ENCODE measurements at places on chromosomes 6 and 20. TPM values are rescaled to one million over a fixed set of nuclear protein-coding genes. Genes with fewer than 3 reads are reported as not detected.

DNA sequence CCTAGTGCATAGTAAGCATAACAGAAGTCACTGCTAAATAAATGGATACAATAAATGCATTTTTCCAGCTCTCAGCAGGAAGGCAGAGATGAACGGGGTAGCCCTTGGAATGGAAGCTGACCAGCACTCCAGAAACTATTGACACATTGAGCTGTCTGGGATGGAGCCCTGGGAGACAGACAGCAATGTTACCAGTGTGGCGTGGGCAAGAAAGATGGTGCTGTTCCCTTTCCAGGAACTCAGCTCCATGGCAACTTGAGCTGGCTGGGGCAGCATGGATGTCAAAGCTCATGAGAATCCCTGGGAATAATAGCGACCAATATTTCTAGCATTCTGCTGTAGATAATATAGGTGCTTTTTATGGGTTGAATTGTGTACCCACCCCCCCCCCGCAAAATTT lies 104.3 kb upstream of the PTPRT start:
- H3K27me3 ChIP-seq = peaks cover 3% of the 10 kb centered on the region
- no peaks in the 10 kb centered on the region for H3K36me3 ChIP-seq
- no peaks in the 10 kb centered on the region for H3K4me1 ChIP-seq
- no peak for DNase-seq
- no peak overlapping the region for H3K4me3 ChIP-seq

DNA sequence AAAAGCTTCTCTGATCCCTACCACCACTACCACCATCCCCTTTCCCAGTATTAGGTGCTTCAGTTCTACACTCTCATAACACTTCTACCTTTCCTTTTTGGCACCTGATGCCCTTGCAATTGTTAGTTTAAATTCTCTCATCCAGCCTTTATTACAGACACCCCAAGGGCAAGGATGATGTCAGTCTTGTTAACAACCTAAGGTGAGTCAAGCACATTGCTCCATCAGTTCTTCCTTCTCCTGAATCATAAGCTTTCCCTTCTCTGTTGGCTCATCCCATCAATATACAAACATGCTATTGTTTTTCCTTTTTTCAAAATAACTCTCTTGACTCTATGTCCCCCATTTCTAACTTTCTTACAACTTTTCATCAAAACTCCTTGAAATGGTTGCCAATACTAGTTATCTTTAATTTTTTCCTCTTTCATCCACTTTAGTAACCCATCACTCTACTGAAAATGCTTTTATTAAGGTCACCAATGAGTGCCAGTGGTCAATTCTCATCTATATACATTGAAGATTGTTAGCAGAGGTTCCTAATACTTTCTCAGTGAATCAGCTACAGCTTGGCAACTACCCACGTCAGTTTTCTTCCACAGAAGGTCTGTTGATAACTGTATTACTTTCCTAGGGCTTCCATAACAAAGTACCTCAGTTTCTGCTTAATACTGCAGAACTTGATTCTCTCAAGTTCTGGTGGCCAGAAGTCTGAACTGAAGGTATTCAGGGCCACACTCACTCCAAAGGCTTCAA lies 97.1 kb upstream of the FLRT3 start:
- no peak overlapping the region for H3K27ac ChIP-seq
- H3K27me3 ChIP-seq = no peaks in the 10 kb centered on the region
- no peaks in the 10 kb centered on the region for H3K36me3 ChIP-seq
- no peak overlapping the region for H3K4me3 ChIP-seq
- H3K4me1 ChIP-seq = no peaks in the 10 kb centered on the region
- no peak for DNase-seq

Gene MAFB
- total RNA-seq = not detected

DNA sequence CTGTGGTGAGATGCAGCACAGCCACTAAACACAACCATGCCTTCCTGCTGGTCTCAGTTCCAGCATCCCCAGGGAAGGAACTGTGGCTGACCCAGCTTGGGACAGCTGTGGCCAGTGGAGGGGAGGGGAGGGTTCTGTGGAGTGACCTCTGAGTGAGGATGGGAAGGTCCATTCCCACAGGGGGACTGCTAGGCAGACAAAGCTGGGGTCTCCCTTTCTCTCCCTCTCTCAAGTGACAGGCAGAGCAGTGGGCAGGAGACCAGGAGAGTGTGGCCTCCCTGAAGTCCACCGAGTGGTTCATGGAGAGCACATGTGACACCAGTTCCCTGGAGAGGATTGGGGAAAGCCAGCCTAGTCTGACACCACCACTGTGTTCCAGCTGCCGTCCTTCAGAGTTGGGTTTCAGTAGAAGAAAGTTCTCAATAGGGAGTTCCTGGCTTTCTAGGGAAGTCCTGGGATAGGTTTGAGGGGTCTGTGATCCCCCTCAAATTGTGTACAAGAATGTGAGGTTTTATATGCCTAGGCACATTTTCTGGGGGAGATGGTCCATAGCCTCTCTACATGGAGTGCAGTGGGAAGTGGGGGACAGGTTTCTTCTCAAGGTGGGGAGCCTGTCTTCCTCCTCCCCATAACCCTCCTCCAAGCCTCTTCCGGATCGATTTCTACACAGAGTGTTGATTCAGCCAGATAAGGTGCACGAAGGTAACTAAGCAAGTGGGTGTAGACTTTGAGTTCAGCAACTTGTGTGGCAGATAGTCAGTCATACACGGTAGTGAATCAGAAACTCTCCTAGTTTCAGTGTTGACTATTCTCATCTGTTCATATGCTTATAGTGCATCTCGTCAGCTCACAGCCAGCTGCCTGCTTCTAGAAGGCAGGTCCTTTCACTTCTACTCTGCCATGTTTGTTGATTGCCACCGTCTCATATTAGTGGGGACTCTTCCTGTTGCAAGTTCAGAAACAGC lies 18.9 kb downstream of the MANBAL start:
- peak overlapping the region; percentile 7 for H3K27ac ChIP-seq
- no peak overlapping the region for H3K4me3 ChIP-seq
- no peaks in the 10 kb centered on the region for H3K27me3 ChIP-seq
- peak; percentile 18 for DNase-seq
- peaks cover 7% of the 10 kb centered on the region for H3K36me3 ChIP-seq
- peaks cover 8% of the 10 kb centered on the region for H3K4me1 ChIP-seq

Gene GPX5
- total RNA-seq = not detected

DNA sequence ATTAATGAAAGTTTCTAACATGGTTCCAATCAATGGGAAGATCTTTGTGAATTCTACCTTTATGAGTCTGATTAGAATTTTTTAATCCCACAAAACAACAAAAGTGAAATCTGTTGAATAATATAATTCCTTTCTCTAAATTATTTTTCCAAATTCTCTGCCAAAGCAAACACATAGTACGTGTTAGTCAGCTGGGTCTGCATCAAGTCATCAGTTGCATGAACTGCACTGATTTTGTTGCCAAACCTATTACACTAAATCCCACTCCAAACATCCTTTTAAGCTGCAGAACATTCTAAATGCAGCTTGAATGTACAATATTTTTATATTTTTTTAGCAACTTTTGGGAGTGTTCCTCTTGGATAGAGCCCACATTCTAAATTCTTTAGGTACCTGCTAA lies 199.0 kb upstream of the HSF2 start:
- peaks cover 4% of the 10 kb centered on the region for H3K27me3 ChIP-seq
- no peak overlapping the region for H3K27ac ChIP-seq
- no peak for DNase-seq
- no peaks in the 10 kb centered on the region for H3K4me1 ChIP-seq

DNA sequence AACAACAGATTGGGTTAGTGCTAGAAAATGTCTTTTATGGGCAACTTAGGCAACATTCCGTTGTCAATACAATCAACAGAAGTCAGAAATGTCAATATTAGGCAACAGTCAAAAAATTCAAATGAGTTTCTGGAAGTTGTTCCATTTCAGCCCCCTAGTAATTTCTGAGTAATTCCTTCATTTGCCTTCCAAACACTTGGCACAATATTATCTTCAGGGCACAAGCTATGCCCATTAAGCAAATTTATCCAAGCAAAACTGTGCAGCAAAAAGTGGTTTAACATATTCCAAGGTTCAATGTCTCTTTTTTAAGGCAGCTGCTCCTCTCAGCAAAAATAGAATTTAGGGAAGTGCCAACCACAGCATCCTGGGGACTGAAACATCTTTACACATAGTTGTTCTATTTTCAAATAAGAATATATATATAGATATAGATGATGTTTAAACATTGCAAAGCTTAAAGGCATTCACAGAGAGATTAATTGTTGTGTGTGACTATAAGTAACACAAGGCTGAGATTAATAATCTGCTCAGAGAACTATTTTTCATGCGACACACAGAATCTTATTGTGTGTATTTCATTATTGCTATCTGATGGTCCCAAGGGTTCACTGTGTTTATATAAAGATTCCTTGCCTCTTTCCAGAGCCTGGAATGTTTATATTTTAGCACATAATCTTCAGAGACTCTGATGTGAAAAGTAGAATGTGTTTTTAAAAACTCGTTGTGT lies 75.2 kb upstream of the ADTRP start:
- H3K27ac ChIP-seq = no peak overlapping the region
- H3K4me1 ChIP-seq = peaks cover 5% of the 10 kb centered on the region
- H3K27me3 ChIP-seq = no peaks in the 10 kb centered on the region
- H3K4me3 ChIP-seq = no peak overlapping the region
- DNase-seq = no peak

Gene PRR18
- not detected for total RNA-seq
